Gastrocnemius medialis (tissue), 4 donors: ENCODE measurements at places on chromosomes 2 and 18. TPM values are rescaled to one million over a fixed set of nuclear protein-coding genes. Genes with fewer than 3 reads are reported as not detected.

The PAX3 gene
- total RNA-seq = 3.5 TPM

The FKBP7 gene
- total RNA-seq = 2.6 TPM

The CD207 gene
- total RNA-seq = not detected

The MAP3K19 gene
- total RNA-seq = not detected

DNA sequence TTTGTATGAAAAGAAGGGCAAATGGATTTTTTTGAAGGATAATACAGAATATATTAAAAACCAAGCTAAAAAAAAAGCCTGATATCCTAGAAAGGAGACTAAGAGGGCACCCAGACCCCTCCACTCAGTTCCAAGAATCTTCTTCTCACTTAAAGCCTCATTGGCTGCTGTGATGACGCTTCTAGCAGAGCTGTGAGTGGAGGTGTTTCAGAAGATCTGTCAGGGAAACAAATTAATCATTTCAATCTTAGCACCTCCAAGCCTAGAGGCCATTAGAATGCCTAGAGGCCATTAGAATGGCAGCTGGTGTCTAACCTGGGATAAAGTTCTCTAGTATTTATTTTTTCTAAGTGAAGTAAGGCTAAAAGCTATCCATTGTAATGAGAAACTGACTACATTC, 164.2 kb upstream of the TMEM200C start:
- no peak overlapping the region for H3K27ac ChIP-seq
- no peaks in the 10 kb centered on the region for H3K27me3 ChIP-seq
- no peak overlapping the region for H3K4me3 ChIP-seq
- no peaks in the 10 kb centered on the region for H3K36me3 ChIP-seq

DNA sequence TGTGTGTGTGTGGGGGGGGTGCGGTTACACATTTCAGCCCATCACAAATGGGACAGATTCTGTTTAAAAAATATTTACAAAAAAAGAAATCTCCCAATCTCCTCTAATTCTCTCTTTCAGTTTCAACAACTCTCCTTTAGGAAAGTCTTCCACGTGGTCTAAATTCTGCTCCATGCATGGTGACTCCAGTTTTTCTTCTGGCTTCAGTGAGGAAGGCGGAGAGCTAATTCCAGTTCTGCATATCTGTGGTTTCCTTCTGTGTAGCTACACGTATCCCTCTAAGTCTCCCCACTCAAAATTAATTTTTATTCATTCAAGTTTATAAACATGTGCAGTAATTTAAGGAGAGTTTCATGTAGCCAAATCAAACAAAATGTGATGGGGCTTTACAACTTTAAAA, 111.6 kb downstream of the SLC4A3 start:
- H3K36me3 ChIP-seq = no peaks in the 10 kb centered on the region
- no peak for DNase-seq
- H3K4me3 ChIP-seq = no peak overlapping the region
- H3K27me3 ChIP-seq = no peaks in the 10 kb centered on the region
- H3K27ac ChIP-seq = no peak overlapping the region
- peaks cover 5% of the 10 kb centered on the region for H3K4me1 ChIP-seq

GRCh38 chr18:320155-320554, 52.3 kb upstream of the THOC1 start:
- no peak overlapping the region for H3K27ac ChIP-seq
- DNase-seq = no peak
- no peaks in the 10 kb centered on the region for H3K36me3 ChIP-seq

DNA sequence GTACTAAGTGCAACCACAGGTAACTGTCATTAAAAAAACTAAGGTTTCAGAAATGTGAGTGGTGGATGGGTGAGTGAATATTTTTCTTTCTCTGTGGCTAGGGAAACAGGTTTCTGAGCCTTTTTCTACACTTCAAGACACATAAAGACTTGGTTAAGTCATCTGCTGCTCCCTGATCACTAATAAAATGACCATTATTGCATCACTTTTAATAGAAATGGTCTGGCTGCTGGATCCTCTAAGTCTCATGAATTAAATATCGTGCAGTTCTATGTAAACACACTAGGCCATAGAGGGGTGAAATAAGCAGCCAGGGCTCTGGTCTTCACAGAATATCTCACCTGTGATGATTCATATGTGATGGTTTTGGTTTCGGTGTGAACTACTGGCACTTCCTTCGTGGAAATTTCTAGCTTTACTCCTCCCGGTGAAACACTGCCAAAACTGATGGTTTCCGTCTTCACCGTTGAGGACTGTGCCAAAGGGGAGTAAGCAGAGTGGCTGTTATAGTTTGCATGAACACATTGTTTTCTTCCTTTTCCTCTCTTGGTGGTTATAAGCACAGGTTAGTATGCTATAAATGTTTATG, 100.4 kb upstream of the ZBTB14 start:
- DNase-seq = no peak
- no peaks in the 10 kb centered on the region for H3K36me3 ChIP-seq
- no peaks in the 10 kb centered on the region for H3K27me3 ChIP-seq
- no peaks in the 10 kb centered on the region for H3K4me1 ChIP-seq

- no peaks in the 10 kb centered on the region for H3K27me3 ChIP-seq
- DNase-seq = no peak
- H3K27ac ChIP-seq = no peak overlapping the region
- H3K4me1 ChIP-seq = peaks cover 10% of the 10 kb centered on the region
- no peak overlapping the region for H3K4me3 ChIP-seq
These were observed 78.5 kb downstream of the PTPN4 start for GRCh38 chr2:119838179-119838578.

GRCh38 chr18:44871771-44872170, 191.1 kb downstream of the SETBP1 start:
- no peak overlapping the region for H3K4me3 ChIP-seq
- H3K4me1 ChIP-seq = peaks cover 12% of the 10 kb centered on the region
- DNase-seq = no peak
- H3K27me3 ChIP-seq = no peaks in the 10 kb centered on the region
